GM13976 (cell line): ENCODE measurements at places on chromosomes 4 and X.

DNA sequence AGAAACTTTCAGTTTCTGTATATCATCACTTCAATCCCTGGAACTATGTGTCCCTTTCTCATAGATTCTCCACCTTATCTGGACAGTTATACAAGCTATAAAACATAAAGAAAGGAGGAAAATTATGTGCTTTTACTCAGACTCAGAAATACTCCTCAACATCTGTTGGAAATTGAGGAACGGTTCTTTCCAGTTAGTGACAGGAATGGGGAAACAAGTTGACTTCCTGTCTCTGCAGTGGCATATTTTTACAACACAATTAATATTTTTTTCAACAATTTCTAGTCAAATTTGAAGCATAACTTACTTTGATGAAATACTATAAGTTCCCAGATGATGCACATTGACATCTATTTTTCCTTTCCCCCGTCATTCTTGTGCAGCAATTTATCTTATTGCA, 27.9 kb downstream of the ABHD18 start:
- no peak for DNase-seq

DNA sequence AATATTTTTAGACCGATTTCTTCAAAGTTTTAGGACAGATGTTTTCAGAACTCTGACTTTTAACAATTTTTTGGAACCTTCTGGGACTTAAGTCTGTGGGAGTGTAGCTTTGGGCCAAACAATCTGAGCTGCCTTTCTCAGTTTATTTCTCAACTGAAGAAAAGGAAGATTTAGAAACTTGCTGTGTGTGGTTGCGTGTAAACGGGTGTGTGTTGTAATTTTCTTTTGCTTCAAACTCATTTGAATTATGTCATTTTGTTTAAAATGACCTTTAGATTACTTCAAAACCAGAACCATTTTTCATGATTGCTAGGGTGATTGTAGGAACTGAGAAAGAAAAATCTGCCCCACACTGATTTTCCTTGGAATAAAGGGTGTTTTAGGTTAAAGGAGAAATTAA, 577.7 kb upstream of the GALNTL6 start:
- DNase-seq = no peak

GRCh38 chr4:183158062-183158461, 59.0 kb downstream of the WWC2 start:
- no peak for DNase-seq

DNA sequence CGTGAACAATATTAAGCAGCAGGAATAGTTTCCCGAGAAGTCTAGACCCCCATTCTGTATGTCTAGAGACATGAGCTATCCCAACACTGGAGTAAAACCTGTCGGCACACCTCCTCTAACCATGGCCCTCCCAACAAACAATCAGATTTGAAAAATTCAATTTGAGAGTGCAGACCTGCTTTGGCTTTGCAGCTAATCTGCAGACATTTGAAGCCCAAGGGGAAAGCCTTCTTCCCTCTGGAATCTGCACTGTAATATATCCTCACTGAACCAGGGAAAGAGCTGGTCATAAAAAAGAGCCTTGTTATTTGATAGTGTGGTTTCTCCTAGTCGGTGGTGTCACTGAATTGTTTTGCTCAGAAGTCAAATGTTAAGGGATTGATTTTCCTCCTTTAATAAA, 44.6 kb upstream of the KLHL34 start:
- DNase-seq = no peak

- peak; percentile 41 for DNase-seq
These were observed 30.9 kb downstream of the FAM9C start for GRCh38 chrX:13013363-13014110.

- DNase-seq = peak; percentile 24
These were observed 629.1 kb upstream of the ATOH1 start for GRCh38 chr4:93199492-93199891.

DNA sequence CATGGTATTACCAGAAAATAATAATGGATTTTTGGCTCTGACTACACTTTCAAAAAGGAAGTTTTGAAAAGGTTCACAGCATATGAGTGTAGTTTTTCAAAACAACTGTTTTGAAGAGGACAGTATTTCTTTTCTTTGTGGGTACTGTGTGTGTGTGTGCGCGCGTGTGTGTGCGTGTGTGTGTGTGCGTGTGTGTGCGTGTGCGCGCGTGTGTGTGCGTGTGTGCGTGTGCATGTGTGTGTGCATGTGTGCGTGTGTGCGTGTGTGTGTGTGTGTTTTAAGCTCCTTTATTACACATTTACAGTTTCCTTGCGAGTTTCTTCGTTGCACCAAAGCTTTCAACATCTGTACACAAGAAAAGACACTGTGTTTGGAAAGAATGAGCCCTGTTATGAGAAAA, 755.4 kb downstream of the SH3BGRL start:
- no peak for DNase-seq

DNA sequence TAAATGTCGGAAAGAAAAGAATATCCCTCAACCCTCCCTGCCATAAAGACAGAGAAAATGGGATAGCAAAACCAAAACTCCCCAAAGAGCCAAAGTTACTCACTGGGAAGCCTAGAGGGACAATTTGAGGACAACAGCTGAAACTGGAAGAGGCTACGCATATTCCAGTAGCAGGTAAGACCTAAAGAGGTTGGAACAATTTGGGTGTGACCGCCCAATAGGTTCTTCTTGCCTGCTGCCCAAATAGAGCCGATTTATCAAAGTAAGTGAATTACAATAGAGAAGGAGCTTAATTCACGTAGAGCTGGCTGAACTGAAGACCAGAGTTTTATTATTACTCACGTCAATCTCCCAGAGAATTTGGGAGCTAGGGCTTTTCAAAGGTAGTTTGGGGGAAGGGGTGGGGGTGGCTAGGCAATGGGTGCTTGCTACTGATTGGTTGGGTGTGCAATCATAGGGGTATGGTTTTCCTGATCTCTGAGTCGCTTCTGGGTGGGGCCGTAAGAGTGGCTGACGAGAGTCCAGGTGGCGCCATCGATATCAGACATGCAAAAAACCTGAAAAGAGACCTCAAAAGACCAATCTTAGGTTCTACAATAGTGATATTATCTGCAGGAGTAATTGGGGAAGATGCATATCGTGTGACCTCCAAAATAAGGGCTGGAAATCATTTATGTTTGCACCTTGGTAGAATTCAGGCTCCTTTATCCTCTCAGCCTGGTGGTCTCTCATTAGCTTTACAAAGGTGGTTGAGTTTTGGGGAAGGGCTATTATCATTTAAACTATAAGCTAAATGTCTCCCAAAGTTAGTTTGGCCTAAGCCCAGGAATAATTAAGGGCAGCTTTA, 39.0 kb upstream of the SLC7A3 start:
- no peak for DNase-seq

DNA sequence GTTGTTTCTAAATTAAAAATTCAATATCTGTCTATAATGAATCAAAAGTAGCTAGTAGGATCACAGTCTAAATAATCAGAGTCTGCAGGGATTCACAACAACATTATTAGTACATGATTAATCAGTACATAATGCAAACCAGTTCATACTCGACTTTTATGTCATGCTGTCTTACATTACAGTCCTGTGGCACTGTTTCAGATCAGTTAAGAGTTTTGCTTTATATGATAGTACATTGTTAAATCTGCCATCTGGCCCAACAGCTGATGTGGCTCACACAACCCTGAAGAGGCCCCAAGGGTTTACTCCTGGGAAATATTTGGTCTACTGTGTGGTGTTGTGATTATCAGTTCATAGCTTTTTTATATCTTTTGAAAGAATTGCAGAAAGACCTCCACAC, 247.1 kb upstream of the ETNPPL start:
- DNase-seq = no peak

GRCh38 chrX:49278081-49278480, 8.5 kb downstream of the PPP1R3F start:
- no peak for DNase-seq

DNA sequence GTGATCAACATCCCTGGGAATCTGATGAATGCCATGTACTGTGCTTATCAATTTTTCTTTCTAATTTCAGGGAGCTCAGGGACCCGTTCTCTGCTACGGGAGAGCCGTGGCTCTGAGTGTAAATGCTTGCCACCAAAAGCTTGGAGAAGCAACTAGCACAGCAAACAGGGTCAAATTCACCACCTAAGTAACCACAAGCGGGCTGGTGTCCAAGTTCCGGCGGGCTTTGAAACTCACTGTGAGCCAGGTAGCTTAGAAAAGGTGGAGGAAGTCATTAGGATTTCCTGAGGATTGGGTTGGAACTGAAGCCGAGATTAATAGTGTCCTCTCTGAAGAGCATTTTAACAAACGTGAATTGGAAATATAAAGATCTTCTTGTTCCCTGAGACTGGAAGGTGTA, 87.2 kb downstream of the CLDN34 start:
- DNase-seq = no peak

GRCh38 chrX:7133050-7133440, 14.5 kb upstream of the STS start:
- no peak for DNase-seq

DNA sequence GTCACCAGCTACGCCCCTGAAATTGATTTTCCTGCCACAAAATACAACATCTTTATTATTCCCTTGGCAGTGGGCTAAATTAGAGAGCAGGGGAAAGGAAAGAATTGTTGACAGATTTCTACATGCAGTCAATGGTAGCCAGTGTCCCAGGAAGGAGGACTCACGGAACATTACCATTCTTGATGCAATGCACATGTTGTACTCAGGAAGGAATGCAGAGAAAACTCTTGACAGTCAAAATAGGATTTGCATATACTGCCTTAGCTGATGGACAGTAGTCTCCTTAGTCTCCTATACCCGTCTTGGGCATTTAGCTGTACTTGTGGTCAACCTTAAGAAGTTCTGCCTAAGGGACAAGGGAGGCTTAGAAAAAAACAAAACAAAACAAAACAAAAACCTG, 158.0 kb upstream of the GYPA start:
- DNase-seq = no peak

- no peak for DNase-seq
These were observed 5.3 kb downstream of the DIAPH2 start for GRCh38 chrX:96689991-96690390.

DNA sequence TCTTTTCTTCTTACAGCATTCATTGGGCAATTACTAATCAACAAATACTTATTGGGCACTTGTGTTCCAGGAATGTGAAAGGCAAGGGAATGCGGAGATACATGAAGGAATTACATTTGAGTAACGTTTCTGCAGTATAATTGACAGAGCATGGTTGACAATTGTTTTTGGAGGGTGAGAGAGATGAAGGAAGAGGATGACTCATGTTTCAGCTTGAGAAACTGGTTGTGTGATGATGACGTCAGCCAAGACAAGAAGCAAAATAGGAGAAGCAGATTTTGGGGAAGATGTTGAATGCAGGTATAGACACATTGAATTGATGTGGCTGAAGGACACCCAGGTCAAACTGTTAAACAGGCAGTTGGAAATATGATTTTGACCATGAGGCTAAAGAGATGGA, 8.0 kb upstream of the CPEB2 start:
- no peak for DNase-seq

DNA sequence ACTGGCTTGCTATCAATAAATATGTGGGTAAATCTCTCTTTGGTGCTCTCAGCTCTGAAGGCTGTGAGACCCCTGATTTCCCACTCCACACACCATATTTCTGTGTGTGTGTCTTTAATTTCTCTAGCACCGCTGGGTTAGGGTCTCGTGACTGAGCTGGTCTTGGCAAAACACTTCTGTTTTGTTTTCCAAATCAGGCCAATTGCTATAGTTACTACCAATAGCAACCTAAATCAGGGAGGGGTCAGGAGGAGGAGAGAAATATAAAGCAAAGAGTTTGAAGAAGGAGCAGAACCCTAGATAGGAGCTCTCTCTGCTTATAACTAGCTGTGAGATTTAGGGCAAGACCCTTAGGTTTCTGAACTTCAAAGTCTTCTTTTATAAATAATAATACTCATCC, 250.5 kb upstream of the IGFBP7 start:
- DNase-seq = no peak

GRCh38 chr4:37978248-37978924, 18.2 kb downstream of the PTTG2 start:
- DNase-seq = no peak

- DNase-seq = peak; percentile 39
These were observed 1.7 kb downstream of the FRAS1 start for GRCh38 chr4:78058591-78059523.

DNA sequence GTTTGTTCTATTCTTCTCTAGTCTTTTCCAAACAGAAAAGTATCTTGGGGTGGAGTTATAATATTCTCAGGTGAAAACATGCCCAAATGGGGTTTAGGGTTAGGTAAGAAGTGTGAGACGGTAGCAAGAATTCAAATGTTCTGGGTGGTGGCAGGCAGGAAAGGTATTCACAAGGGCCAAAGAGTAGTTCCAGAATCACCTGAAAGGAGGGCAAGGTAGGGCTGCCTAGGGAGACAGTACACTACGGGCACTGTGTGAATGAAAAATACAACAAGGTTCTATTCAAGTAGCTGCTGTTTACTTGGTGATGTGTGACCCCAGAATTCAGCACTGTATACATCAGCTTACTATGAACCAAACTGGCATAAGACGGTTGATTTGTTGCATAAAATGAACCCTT, 51.9 kb downstream of the NR3C2 start:
- DNase-seq = no peak

- no peak for DNase-seq
These were observed 215.9 kb downstream of the SOWAHB start for GRCh38 chr4:76681996-76682395.

- DNase-seq = no peak
These were observed at the start of gene RRH for GRCh38 chr4:109827672-109828071. TSS of gene RRH (plus strand) at chr4:109827972. CDS start at chr4:109828028, 56 bp downstream.

GRCh38 chrX:20313899-20314298, 47.2 kb upstream of the RPS6KA3 start:
- no peak for DNase-seq

GRCh38 chrX:22063284-22063683, 31.2 kb downstream of the PHEX start:
- DNase-seq = peak; percentile 59

DNA sequence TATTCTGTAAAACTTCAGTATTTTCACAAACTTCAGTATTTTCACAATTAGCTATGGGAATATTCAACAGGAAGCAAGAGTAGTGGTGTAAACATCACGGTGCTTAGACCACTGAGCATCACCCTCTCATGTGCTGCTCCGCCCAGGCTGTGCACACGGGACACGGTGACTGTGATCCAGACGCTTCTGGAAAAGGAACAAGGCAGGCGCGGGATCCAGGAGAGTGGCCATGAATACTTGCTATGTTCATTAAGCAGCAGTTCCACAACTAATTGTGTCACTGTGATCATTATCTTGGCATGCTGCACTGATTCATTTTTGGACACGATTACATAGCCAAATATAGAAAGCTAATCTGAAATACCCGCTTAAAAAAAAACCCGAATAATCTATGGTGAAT, 19.6 kb upstream of the FAT1 start:
- no peak for DNase-seq

- peak; percentile 40 for DNase-seq
These were observed at the start of gene EREG for GRCh38 chr4:74364652-74365491. TSS of gene EREG (plus strand) at chr4:74365145. CDS start at chr4:74365309, 164 bp downstream.
